Stimulated activated CD4-positive, alpha-beta T cell treated with anti-CD3 and anti-CD28 coated beads, Interleukin-1b, Interleukin-23, amount 100 ng/mL, for 1 hour (primary cell): ENCODE measurements at places on chromosomes 6 and 20.

DNA sequence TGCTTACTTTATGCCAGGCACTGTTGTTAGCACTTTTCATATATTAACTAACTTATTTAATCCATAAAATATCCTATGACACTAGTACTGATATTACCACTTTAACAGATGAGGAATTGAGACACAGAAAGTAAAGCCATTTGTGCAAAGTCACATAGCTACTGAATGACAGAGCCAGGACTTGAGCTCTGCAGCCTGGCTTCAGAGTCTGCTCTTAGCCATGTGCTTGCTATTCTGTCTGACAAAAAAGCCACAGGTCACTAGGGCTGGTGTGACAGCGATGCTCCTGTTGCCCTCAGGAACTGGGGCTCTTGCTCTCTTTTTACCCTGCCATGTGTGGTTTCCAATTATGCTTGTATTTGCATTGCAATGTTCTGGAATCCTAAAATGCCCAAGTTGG is 44.7 kb upstream of the RNF8 start:
- no peak for DNase-seq

DNA sequence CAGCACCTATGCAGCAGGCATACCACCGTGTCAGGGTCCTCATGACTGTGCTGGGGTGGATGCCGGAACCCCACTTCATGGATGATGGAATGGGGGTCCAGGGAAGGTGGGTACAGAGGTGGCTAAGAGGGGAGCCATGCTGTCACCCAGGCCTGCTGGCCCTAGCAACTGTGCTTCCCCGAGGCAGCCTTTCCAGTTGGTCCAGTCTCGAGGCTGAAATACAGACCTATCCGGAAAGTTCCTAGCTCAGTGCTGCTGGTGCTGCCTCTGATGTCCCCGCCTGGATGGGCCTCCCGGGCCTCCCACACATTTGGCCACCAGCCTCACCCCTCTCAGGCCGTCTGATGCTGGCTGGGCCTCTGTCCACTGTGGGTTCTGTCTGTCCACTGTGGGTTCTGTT is 17.4 kb downstream of the SIRPA start:
- DNase-seq: no peak

DNA sequence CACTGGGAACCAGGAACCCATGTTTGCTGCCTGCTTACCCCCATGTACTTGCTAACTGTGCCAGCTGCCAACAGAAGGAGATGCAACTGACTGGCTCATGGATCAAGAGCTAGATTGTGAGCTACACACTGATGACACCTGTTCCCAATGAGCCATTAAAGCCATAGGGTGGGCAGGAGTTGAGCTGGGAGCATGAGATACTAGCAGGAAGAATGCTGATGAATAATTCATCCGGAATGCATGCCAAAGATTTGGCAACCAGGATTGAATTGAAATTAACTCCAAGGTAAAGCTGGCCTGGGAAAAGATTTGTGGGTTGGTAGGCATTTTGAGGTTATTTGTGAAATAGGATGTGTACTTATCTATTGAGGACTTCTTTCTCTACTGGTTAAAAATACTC is 631.1 kb downstream of the KIF16B start:
- no peak for DNase-seq

- DNase-seq: no peak
Observed at GRCh38 chr6:106511288-106512047, 117.8 kb downstream of the RTN4IP1 start.

DNA sequence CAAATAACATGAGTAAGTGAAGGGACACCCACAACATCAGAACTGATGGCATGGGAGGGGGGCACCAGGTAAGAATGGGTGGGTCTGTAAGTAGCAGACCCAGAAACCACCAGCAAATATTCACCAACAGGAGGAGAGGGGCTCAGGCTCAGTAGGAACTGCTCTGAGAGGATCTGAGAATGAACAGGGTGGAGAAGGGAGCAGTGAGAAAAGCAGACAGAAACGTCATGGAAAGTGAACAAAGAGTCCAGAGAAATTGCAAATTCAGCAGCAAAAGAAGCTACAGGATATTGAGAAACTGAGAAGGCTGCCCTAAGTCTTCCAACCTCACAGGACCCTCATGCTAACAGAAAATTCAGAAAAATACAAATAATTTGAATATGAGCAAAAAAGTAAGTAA is 121.3 kb downstream of the KIF16B start:
- DNase-seq: no peak

- DNase-seq: no peak
Observed at GRCh38 chr6:108568551-108569305, 8.0 kb downstream of the FOXO3 start.

DNA sequence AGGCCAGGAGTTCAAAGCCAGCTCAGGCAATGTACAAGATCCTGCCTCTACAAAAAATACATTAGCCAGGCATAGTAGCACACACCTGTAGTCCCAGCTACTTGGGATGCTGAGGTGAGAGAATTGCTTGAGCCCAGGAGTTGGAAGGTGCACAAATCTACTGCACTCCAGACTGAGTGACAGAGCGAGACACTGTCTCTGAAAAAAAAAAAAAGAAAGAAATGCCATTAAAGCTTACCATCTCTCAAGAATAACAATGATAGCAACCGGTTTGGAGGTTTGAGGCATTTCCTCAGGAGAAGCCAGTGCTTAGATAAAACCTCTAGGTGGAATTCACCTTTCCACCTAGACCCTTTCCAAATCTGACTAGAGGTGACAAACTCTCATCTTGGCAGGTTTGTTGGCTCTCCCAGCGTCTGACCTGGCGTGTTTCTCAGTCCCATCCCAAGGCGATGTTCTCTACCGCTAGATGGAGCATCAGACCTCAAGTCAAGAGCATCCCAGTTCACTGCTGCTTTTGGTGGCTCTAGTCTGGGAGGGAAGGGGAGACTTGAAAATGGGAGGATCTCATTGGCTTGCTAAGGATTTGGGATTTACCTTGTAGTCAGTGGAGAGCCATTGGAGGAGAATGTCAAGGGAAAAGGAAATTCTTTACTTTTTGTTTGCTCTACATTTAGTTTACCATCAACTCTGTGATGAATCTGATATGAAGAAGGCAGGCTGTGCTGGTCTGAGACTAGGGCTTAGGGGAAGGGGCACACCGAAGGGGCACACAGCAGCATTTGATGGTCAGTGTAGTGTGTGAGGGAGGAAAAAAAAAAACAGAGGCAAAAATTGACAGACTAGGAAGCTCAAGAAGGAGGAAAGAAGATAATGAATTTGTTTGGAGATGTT is 67.9 kb downstream of the NCOA7 start:
- no peak for DNase-seq

GRCh38 chr6:151914484-151914883 is 107.0 kb downstream of the ESR1 start:
- DNase-seq: no peak

GRCh38 chr20:42309050-42309449 is 690.9 kb upstream of the CHD6 start:
- DNase-seq: no peak

GRCh38 chr6:15798533-15799255 is 135.9 kb upstream of the DTNBP1 start:
- DNase-seq: no peak
